Left kidney (tissue), 8 donors: ENCODE measurements at places on chromosomes 16 and 17.

- DNase-seq = peak; percentile 26
Measured at GRCh38 chr17:35345926-35346771, 27.3 kb downstream of the SLFN11 start.

DNA sequence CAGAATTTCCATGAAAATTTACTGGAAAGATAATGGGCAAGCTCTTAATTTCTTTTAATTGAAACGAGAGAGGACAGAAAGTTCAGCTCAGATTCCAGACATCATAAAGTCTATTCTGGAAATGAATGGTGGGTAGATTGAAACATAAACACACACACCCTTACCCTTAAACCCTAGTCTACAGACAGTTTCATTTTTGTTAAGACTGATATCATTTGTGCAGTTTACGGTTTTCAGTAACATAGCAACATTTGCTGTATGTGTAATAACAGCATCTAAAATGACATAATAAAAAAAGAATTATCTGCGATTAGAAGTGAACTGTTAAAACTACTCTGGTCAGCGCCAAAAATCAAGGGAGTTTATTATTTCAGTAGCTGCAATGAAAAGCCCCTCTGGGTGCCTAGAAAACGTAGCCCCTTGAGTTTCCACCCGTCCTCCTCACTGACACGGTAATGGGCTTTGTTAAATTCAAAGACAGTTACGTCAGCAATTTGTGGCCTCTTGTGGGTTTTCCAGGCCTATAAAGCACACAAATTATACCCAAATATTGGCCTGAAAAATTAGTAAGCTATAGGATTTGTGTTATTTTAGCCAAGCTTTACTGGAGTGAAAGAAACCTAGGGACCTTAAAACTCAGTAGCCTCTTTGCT is 520.6 kb upstream of the SOX9 start:
- peak; percentile 5 for DNase-seq

DNA sequence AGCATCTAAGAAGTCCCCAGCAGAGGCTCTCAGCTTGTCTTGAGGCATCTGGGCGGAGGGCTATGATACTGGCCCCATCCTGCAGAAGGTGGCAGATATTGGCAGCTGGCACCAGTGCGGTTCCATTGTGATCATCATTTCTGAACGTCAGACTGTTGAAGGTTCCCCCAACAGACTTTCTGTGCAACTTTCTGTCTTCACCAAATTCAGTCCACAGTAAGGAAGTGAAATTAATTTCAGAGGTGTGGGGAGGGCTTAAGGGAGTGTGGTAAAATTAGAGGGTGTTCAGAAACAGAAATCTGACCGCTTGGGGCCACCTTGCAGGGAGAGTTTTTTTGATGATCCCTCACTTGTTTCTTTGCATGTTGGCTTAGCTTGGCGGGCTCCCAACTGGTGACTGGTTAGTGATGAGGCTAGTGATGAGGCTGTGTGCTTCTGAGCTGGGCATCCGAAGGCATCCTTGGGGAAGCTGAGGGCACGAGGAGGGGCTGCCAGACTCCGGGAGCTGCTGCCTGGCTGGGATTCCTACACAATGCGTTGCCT is at the start of gene CIITA:
Gene CIITA (plus strand): TSS at position 404 of the 543 bp plus-strand sequence. CDS start 129 bp downstream, at position 533.
- no peak for DNase-seq

- no peak for DNase-seq
Measured at GRCh38 chr17:4553669-4554068, 1.5 kb downstream of the MYBBP1A start.

DNA sequence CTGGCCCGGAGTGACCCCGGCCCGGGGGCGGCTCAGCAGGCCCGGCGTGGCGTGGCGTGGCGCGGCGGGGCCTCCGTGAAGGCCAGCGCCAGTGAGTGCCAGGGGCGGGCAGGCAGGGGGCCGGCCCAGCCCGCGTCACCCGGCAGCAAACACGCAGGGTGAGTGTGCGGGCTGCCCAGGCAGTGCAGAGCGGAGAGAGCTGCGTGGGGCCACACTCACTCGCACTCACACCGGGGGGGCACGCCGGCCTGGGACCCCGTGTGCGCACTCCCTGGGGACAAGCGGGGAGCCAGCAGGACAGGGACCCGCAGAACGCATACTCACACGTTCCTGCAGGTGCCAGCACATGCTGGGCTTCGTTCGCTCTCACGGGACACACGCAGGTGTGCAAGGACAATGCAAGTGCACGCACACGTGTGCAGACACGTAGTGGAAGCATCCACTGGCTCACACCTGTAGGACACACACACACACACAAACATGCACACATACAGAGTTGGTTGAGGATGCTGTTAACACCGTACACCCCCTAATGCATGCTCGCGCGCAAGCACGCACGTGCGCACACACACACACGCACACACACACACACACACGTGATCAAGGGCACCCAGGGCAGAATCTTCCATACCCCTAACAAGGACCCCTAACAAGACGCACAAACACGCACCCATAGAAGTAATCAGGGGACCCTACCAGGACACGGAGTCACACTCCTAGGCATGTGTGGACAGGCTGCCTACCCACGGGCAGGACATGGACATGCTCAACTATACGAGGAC is 7.7 kb downstream of the USP6 start:
- no peak for DNase-seq

DNA sequence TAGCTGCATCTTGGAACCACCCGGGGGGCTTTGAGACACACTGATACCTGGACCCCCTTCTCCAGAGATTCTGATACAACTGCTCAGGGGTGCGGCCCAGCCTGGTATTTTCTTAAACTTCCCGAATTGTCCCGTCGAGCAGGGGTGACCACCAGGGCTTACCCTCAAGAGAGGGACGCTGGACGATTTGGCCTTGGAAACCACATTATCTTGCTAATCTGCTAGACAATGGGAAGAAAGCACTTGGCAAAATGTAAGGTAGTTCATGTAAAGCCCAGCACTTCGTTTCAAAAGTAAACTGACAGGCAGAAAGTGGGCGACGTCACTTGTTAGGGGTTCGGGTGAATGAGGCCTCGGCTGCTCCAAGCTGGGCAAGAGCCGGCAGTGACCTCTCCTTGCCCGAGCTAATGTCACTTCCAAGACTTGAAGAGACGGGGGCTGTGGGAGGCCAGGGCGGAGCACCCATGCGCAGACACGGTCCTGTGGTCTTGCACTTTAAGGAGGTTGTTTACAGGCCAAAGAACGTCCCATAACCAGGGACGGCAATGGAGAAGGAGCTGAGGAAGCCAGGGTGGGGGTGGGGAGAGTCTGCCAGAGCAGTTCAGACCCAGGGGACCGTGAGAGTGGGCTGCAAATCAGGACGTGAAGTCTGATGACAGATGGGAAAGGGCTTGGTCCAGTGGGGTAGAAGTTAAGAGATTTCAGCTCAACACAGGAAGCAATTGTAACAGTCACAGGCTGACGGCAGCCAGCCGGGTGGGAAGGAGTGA is 152.7 kb upstream of the GSE1 start:
- DNase-seq = peak; percentile 72

DNA sequence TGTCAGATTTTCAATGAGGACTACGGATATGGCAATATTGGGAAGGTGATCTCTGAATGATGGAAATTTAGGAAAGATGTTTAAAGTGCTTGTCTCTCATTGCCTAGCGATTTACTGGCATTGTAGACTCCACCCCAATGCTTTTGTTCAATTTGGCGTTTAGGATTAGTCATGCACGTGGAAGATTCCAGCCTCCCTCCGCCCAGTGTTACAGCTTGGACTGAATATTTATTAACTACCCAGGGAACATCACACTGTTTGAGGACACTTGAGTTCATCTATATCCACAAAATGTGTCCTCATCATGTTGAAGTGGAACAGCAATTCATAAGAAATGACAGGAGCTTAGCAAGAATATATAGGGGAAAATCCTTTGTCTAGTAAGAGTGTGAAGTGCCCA is 738.8 kb upstream of the RBFOX1 start:
- DNase-seq = no peak

GRCh38 chr16:4936181-4936990 is 562 bp downstream of the PPL start:
- no peak for DNase-seq

GRCh38 chr16:58684354-58685083 is at the start of gene SLC38A7:
TSS of gene SLC38A7 (minus strand) at chr16:58684770. CDS start at chr16:58680126, 4,644 bp downstream.
- DNase-seq = peak; percentile 70

GRCh38 chr17:60231691-60232090 is 81.9 kb downstream of the CA4 start:
- DNase-seq = no peak

DNA sequence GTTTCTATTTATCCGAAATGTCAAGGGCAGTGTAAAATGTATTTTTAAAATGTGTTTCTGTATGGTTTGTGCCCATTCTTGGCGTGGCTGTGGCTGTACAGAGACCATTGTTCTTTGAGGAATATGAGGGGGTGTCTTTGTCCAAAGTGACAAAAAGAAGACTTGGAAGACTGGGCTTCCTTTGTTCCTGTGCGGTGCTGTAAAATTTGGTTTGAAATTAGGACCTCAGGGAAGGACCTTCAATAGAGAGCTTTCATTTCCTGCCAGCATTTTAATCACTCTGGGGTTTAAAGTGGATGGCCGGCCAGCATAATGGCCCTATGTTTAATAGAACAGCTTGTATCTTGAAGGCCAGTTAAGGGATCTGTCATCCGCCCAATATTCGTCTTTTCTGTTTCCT is 190.1 kb upstream of the TBX2 start:
- DNase-seq = no peak

GRCh38 chr16:57720142-57720575 is 15.4 kb upstream of the KATNB1 start:
- DNase-seq = no peak

- DNase-seq = no peak
Measured at GRCh38 chr17:5472511-5472910, 3.7 kb upstream of the DHX33 start.

- DNase-seq = no peak
Measured at GRCh38 chr17:30597776-30598288, 120.6 kb downstream of the GOSR1 start.

DNA sequence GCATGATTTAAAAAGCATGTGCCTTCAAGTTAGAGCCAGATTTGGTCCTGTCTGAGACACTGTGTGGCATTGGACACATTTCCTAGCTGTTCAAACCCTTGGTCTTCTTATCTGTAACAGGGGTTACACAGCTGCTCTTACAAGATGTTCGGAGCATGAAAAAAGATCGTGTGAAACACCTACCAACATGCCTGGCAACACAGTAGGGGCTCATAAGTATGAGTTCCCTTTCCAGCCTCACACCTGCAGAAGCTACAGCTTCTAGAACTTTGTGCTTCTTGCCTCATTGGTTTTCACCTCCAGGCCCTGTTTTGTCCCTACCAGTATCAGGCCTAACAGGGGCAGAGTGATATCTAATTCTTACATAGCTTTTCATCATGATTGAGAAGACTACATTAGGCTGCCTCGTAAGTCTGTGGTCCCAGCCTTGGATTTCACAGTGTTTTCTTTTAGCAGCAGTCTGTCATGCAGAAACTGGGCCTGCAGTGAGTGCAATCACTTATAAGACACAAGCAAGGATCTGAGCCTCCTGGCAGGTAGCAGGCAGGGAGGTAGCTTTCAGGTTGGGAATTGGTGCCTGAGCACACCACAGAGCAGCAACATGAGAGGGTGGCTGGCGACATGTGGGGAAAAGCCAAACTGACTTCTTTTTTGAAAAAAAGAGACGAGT is 78.8 kb downstream of the CCDC182 start:
- no peak for DNase-seq

DNA sequence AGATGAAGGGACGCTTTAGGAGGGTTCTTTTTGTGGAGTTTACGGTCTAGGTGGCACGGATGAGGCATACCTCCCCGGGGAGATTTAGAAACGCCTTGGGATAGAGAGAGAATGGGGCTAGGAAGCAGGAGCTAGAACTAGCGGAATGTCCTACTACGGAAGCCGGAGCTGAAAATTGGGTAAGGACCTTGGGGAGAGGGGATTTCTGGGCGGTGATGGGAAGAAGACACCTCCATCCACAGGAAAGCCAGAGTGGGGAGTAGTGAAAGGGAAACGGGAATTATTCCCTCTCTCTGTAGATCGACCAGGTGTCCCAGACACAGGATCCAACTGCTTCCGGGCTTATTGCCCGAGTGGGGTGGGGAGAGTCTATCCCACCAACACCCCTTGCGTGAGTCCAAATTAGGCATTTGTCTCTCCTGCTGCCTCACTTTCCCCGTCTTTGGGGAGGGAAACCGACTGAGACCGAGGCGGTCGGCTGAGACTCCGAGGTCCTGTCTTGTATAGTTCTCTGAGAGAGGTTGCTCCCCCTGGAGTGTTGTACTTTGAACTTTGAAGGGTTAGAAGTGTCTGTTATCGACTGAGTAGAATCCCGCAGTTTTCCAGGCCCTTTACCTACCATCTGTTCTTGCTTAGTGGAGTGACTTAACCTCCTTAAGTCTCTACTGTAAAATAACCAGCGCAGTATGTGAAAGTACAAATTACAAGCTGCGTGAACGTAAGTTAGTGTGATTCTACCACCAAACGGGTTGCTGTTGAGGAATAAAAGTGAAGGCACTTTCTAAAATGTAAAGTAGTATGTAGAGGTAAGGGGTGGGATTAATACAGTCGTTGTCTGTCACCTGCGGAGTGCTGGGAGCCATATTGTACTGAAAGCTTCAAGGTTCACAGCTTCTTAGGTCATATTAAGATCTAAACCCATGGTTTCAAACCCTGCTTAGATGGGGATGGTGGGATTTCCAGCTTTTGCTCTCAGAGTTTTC is 1.0 kb downstream of the RSPRY1 start:
- peak; percentile 32 for DNase-seq

DNA sequence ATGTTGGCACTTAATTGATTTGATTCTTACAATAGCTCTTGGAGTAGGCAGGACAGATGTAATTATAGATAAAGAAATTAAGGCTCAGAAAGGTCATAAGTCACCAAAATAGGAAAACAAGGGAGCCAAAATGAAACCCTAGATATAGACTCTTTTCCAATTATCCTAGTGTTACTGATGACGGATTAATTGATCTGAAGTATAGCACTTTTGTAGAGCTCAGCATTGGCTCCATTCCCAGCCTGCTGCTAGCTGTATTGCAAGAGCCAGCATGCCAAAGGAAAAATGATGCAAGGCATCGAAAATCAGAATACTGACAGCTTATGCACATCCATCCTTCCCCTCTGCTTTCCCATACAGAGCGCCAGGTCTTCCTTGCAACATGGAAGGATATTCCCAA is 21.6 kb upstream of the RASL10B start:
- no peak for DNase-seq

DNA sequence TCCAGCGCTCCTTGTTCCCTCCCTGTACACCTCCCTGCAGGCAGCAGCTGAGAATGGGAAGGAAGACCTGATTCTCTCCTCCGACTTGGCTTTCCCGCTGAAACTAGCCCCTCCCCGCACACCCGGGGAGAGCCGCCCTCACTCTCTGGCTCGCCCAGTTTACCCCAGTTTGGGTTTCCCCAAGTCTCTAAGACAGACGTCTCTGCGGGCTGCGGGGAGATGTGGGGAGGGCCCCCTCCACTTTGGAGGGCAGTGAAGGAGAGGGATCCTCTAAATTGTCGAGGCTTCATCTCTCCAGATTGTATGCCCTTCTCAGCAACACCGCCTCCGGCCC is 797 bp downstream of the GRB7 start:
- DNase-seq = no peak

DNA sequence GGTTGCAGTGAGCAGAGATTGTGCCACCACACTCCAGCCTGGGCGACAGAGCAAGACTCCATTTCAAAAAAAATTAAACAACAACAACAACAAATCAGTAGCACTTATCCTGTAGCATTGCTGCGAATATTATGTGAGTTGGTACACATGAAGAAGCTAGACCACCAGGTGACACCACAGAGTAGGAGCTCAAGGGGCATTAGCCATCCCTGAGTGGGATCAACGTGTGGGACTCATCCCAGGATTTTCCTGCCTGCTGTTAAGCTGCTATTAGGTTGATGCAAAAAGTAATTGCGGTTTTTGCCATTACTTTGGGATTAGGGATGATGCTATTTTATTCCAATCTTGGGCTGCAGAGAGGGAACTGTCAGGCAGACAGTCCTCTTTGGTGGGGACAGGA is 47.2 kb downstream of the OTOA start:
- DNase-seq = no peak

GRCh38 chr16:17839272-17839671 is 368.5 kb upstream of the XYLT1 start:
- no peak for DNase-seq
